Activated naive CD4-positive, alpha-beta T cell treated with anti-CD3 and anti-CD28 coated beads for 36 hours (primary cell): ENCODE measurements at places on chromosomes 1 and 21. TPM values are rescaled to one million over a fixed set of nuclear protein-coding genes. Genes with fewer than 3 reads are reported as not detected.

- peak; percentile 36 for DNase-seq
Measured at GRCh38 chr1:16073490-16074119, at the start of gene FAM131C. FAM131C (minus strand) TSS chr1:16073651; CDS start chr1:16073442, 209 bp downstream.

Gene SELL
- 362 TPM for total RNA-seq

DNA sequence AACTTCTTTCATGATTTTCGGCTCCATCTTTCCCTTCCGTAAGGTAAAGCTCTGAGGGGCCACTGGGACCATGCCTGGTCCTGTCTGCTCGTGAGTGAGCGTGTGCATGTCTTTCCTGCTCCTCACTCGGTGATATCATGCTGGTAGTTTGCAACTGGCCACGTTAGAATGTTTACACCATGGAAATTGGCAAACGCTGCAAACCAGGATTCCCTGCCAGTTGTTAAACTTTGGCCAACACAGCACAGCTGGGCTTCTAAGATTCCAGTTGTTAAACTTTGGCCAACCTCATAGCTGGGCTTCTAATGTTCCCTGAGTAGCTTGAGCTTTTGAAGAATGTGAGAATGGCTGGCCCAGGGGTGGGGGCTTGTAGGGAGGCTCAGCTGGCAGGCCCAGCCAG is 68.0 kb upstream of the ACTL8 start:
- no peak for DNase-seq

- DNase-seq = no peak
Measured at GRCh38 chr1:162229549-162229948, 147.1 kb downstream of the SPATA46 start.

Gene SAMD11
- total RNA-seq = not detected

DNA sequence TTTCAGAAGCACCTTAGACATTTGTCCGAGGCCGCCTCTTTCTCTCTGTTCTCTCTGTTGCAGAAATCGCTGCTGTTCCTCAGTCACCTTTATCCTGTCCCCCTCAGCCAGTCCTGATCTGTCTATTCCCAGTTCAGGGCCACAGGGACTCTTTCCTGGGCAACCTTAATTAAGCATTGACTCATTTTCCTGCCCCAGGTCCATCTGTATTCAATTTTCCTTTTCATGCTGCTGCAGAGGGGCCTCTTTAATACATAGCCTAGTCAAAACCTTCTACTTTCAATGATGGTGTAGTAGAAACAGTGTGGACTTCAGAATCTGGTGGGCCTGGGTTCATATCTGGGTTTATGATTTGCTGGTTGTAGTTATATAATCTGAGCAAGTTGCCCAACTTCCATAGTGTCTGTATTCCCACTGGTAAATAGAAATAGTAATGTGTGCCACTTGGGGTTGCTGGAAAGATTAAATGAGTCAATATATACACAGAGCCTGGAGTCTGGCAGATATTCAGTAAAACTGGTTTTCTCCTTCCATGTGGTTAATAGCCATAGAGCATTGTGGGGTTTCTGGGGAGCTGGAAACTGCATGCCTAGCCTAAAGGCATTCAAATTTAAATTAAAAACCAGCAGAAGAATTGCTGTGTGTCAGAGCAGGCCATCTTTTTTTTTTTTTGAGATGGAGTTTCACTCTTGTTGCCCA is 4.5 kb downstream of the TRAF5 start:
- DNase-seq = no peak

DNA sequence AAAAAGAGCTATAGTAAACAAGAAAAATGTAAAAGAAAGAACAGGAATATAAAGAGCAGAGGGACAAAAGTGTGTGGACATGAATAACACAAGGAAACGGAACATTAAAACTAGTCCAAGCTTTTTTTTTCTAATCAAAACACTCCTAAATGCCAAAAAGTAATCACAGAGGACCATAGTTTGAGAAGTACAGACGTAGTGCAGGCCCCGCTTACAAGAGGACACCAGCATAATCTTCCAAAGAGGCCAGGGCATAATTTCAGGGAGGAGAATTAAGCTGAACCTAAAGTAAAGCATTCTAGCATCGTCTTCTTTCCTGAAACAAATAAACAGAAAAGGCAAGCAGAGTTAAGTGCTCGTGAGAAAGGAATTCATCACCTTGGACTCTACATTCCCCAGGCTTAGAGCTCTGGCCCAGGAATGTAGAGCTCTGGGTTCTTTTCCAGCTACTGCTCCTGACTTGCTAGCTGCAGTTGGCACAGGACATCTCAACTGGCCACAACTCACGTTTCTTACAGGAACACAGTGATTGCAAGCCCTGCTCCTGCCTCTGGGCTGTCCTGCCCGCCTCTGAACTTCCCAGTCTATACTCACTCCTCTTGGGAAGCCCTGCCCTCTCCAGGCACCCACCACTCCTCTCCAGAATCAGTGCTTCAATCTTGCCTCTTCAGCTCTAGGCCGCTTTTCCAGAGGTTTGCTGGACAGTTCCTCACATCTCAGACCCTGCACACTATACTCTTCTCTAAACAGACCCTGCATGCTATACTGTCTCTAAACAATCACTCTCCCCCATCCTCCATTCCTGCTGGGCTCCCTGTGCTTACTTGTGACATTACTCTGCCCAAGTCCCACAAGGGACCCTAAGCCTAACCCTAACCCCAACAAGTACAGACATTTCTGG is 9.8 kb downstream of the RGS8 start:
- DNase-seq = no peak

- no peak for DNase-seq
Measured at GRCh38 chr1:167003711-167004110, 14.6 kb downstream of the MAEL start.

- DNase-seq = no peak
Measured at GRCh38 chr1:206005234-206005633, 2.0 kb upstream of the RAB7B start.

DNA sequence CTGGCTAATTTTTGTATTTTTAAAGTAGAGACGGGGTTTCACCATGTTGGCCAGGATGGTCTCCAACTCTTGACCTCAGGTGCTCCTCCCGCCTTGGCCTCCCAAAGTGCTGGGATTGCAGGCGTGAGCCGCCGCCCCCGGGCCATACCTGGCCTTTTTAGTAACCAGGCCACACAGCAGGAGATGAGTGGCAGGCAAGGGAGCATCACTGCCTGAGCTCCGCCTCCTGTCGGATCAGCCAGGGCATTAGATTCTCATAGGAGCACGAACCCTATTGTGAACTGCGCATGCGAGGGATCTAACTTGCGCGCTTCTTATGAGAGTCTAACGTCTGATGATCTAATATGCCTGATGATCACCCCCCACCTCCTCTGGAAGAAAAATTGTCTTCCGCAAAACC is 308.7 kb upstream of the PRMT6 start:
- DNase-seq = no peak

Gene IFNLR1
- 4.3 TPM for total RNA-seq

Gene PLA2G2C
- 0.95 TPM for total RNA-seq
